ENCODE measurements at places on chromosomes 16 and 17. TPM values are rescaled to one million over a fixed set of nuclear protein-coding genes. Genes with fewer than 3 reads are reported as not detected.

The PTX4 gene
- polyA plus RNA-seq = 0.09 TPM

- DNase-seq = no peak
These were observed 774.5 kb upstream of the RBFOX1 start for GRCh38 chr16:6558126-6558525.

GRCh38 chr16:495127-495748, 32.3 kb upstream of the CAPN15 start:
- no peak for DNase-seq

DNA sequence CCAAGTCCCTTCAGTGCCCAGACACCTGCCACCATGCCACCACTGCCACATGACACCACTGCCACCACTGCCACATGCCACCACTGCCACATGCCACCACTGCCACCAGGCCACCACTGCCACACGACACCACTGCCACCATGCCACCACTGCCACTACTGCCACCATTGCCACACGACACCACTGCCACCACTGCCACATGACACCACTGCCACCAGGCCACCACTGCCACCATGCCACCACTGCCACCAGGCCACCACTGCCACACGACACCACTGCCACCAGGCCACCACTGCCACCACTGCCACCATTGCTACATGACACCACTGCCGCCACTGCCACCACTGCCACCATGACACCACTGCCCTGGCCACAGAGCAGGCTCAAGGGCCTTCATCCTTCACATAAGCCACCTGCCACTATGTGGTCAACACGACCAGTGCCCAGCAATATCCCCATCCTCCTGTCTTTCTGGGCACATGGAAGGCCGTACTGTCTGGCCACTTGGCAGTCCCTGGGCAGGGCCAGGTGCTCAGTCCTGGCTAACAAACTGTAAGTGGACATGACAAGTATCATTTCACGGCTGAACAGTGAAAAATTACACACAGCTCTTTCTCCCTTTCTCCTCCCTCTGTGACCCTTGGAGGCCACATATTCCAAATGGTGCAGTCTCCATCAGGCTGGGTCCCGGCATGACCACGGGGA, 33.1 kb downstream of the ABR start:
- DNase-seq = no peak

DNA sequence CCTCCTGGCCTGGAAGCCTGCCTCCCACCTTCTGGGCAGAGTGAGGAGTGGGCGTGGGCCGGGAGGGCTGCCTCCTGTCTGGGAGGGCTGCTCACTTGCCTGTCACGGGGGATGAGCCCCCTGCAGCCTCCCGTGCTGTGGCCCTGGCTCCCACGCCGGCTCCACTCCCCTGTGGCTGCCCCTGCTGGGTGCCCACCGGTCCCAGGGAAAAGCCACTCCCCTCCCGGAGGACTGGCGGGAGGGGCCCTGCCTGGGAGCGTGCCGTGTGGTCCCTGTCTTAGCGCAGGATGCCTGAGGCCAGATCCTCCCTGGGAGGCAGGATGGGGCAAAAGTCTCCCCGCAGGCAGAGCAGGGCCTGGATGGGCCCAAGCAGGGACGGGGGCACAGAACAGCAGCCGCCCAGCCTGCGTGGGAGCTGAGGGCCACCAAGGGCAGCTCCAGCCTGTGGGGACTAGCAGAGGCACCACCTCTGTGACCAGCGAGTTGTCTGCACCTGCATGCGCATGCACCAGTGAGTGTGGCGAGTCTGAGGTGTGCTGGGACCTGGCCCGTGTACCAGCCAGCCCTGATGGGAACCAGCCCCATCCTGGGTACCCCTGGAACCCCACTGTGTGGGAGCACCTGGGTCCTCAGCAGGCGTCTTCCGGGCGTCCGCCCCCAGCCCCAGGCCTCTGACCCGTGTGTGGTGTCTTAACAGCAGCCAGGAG, 339.9 kb downstream of the SEC14L1 start:
- DNase-seq = no peak

Data from right cardiac atrium (tissue), 5 donors.